Osteocyte (in vitro differentiated cells): ENCODE measurements at places on chromosomes 13 and 19. TPM values are rescaled to one million over a fixed set of nuclear protein-coding genes. Genes with fewer than 3 reads are reported as not detected.

The URAD gene
- total RNA-seq: not detected in 2 replicates

The ZNF730 gene
- 2.3 and 2.4 TPM in 2 replicates for total RNA-seq

The ZNF836 gene
- total RNA-seq: 19.0 and 19.1 TPM in 2 replicates

The PCDH8 gene
- not detected in 2 replicates for total RNA-seq

The OR4F17 gene
- total RNA-seq: not detected in 2 replicates

The GSX1 gene
- not detected in 2 replicates for total RNA-seq

The SYCN gene
- total RNA-seq: not detected in 2 replicates

The MTRF1 gene
- total RNA-seq: 9.8 and 12.9 TPM in 2 replicates

The PLIN4 gene
- total RNA-seq: not detected in 2 replicates

The CD209 gene
- not detected in 2 replicates for total RNA-seq

The ZNF829 gene
- total RNA-seq: 3.2 and 3.4 TPM in 2 replicates

The VMAC gene
- total RNA-seq: 10.0 and 10.7 TPM in 2 replicates

The CEACAM4 gene
- total RNA-seq: not detected in 2 replicates

The CC2D1A gene
- total RNA-seq: 44.3 and 51.3 TPM in 2 replicates

The HS6ST3 gene
- not detected in 2 replicates for total RNA-seq

The RNF17 gene
- not detected in 2 replicates for total RNA-seq

The ZNF524 gene
- total RNA-seq: 15.5 and 15.6 TPM in 2 replicates

The ZNF575 gene
- total RNA-seq: 6.5 and 6.9 TPM in 2 replicates

The ZNF682 gene
- total RNA-seq: 6.0 and 6.9 TPM in 2 replicates

The TMIGD2 gene
- total RNA-seq: not detected in 2 replicates

The FGF21 gene
- total RNA-seq: not detected in 2 replicates

The IZUMO4 gene
- 3.8 and 4.8 TPM in 2 replicates for total RNA-seq

The FXYD3 gene
- total RNA-seq: not detected in 2 replicates

The GPC5 gene
- total RNA-seq: 12.3 and 12.9 TPM in 2 replicates

The NKG7 gene
- not detected in 2 replicates for total RNA-seq

The FCAR gene
- total RNA-seq: not detected in 2 replicates

The GAPDHS gene
- not detected in 2 replicates for total RNA-seq

The CEACAM20 gene
- not detected in 2 replicates for total RNA-seq

The OR7D2 gene
- 0.86 and 1.1 TPM in 2 replicates for total RNA-seq

The TIMM50 gene
- total RNA-seq: 55.9 and 56.0 TPM in 2 replicates

The IRGC gene
- total RNA-seq: not detected in 2 replicates

The GRIK5 gene
- total RNA-seq: 0.38 and 0.55 TPM in 2 replicates

The CYSLTR2 gene
- not detected in 2 replicates for total RNA-seq

The SIGLEC12 gene
- not detected in 2 replicates for total RNA-seq

The LGALS7B gene
- not detected in 2 replicates for total RNA-seq

The RGL3 gene
- 1.1 and 1.9 TPM in 2 replicates for total RNA-seq

The MIR17HG gene
- 2.4 and 3.1 TPM in 2 replicates for total RNA-seq

The SYT5 gene
- total RNA-seq: not detected in 2 replicates

The PLIN5 gene
- not detected in 2 replicates for total RNA-seq

The FCHO1 gene
- total RNA-seq: 0.56 and 1.0 TPM in 2 replicates

The ZNF568 gene
- total RNA-seq: 11.5 and 13.2 TPM in 2 replicates

The ZNF132 gene
- 0.71 and 1.2 TPM in 2 replicates for total RNA-seq

The TNFRSF19 gene
- total RNA-seq: 1.6 and 1.7 TPM in 2 replicates

The SERPINE3 gene
- not detected in 2 replicates for total RNA-seq

The FLT1 gene
- total RNA-seq: 3.4 and 3.8 TPM in 2 replicates

The FFAR1 gene
- not detected in 2 replicates for total RNA-seq

The AMER2 gene
- total RNA-seq: not detected in 2 replicates
